ENCODE measurements at places on chromosomes 12 and 14. TPM values are rescaled to one million over a fixed set of nuclear protein-coding genes. Genes with fewer than 3 reads are reported as not detected.

HOXC10 gene
- 65.1 TPM for polyA plus RNA-seq

DLGAP5 gene
- polyA plus RNA-seq, result 33.2 TPM

DEPDC4 gene
- polyA plus RNA-seq, result 5.4 TPM

E2F7 gene
- 6.9 TPM for polyA plus RNA-seq

TAS2R46 gene
- polyA plus RNA-seq, result not detected

TAS2R31 gene
- polyA plus RNA-seq, result 2.9 TPM

GPRC5A gene
- 19.0 TPM for polyA plus RNA-seq

CEP83 gene
- 42.0 TPM for polyA plus RNA-seq

ZNF891 gene
- polyA plus RNA-seq, result 8.3 TPM

PARP2 gene
- polyA plus RNA-seq, result 62.7 TPM

ABCD4 gene
- 116 TPM for polyA plus RNA-seq

TAC3 gene
- polyA plus RNA-seq, result 0.24 TPM

CLEC14A gene
- 11.9 TPM for polyA plus RNA-seq

SCNN1A gene
- polyA plus RNA-seq, result 64.1 TPM

BTG1 gene
- polyA plus RNA-seq, result 111 TPM

TMEM179 gene
- polyA plus RNA-seq, result 0.90 TPM

RPS29 gene
- polyA plus RNA-seq, result 1,430 TPM

TGM1 gene
- 1.6 TPM for polyA plus RNA-seq

DAO gene
- 0.92 TPM for polyA plus RNA-seq

OR6C76 gene
- not detected for polyA plus RNA-seq

SMCO2 gene
- polyA plus RNA-seq, result 0.40 TPM

CLEC4E gene
- 1.3 TPM for polyA plus RNA-seq

ALG10 gene
- 9.5 TPM for polyA plus RNA-seq

MANSC4 gene
- polyA plus RNA-seq, result 0.44 TPM
